ENCODE measurements at places on chromosomes 1 and 21.
A peak's percentile ranks its signal among the peaks of the same experiment; 100 is the strongest.

DNA sequence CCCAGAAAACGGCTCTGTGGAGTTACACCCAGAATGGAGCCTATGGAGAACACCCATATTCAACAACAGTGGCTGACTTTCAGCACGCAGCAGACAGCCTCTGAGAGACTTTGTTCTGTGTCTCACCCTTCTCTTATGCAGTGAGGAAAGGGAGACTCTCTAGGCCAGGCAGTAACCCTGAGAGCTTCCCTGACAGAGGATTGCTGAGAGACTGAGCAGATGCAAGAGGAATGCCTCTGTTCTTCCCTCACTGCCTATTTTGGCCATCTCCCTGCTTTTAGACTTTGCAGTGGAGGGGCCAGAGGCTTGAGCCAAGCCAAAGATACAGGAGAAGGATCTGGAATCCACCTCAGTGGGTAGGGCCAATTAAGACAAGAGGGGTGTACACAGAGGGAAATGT, 41.8 kb upstream of the SLC16A1 start:
- no peak for DNase-seq

DNA sequence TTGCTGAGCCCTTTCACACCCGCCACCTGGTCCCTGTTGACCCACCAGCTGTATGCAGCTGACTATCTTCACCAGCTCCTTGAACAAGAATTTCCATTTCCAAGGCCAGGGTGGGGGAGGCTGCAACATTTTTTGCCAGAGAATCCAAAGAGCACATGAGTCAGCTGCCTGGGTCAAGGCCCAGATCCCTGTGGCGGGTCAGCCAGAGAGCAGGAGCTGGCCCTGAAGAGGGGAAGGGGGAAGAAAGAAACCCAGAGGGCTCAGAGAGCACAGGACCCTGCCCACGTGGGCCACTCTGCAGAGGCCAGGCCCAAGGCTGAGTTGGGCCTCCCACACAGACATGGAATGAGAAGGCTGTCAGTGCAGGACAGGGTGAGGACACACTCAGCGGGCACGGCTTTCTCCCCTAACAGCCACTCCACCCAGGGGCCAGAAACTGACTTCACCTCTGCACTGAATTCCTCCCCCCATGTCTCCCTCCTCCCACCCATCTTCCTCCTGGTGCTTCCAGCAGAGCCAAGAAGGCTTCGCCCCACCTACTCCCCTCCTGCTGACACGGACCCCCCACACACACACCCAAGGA, 28.9 kb downstream of the S100A6 start:
- DNase-seq = peak; percentile 58

- DNase-seq = peak; percentile 87
Observed at GRCh38 chr1:172071746-172072145, 230.4 kb downstream of the DNM3 start.

GRCh38 chr1:2380816-2381591, 10.3 kb downstream of the MORN1 start:
- no peak for DNase-seq

GRCh38 chr1:156539818-156540355, 32.5 kb downstream of the IQGAP3 start:
- DNase-seq = no peak

GRCh38 chr1:180571832-180572636, 13.3 kb downstream of the OVAAL start:
- DNase-seq = no peak

DNA sequence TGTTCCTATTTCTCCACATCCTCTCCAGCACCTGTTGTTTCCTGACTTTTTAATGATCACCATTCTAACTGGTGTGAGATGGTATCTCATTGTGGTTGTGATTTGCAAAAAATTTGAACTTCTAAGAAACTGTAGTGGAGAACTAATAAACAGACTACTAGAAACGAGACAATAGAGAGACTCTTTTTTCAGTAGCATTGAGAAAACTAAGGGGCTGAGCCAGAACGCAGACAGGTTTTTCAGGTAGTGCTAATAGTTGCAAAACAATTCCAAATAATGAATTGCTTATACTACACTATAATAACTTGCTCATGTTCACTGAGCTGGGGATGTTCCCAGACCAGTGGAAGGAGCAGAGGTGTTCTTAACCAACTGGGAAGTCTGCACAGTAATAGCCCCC, 98.8 kb upstream of the DPH5 start:
- DNase-seq = no peak

DNA sequence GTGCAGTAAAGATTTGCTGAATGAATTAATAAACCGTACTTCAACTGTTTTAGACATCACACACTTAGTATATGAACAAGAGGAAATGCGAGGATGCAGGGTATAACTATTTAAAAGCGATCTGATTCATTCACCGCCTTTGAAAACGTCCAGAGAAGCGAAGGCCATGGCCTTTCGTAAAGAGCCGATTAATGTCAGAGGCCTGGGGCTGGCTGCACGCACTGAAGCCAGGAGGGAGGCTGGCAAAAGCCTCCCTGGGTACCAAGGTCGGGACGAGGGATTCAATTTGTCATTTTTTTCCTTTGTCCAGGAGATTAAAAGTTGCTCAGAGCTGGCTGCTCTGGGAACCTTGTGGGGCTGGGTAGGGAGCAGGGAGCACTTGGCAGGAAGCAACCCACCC, 307.4 kb downstream of the NPHP4 start:
- no peak for DNase-seq

DNA sequence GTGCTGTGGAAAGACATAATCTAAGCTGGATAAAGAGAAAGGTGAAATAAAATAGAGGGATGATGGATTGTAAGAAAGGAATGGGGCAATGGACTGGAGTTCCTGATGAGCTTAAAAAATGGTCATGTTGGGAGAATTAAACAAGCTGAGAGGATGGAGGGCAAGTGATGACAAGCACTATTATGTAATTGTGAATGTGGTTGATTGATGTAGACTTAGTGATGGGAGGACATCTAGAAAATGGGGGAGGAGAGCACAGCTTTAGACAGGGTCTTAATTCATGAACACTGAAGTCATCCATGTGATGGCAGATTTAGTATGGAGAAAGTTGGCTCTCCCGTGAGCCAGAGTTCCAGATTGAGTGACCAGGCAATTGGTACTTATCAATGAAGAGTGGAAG, 29.0 kb downstream of the DNAH14 start:
- DNase-seq = no peak

GRCh38 chr1:228737601-228738041, 2.3 kb downstream of the RHOU start:
- DNase-seq = no peak

- DNase-seq = no peak
Observed at GRCh38 chr1:9316080-9316444, 23.4 kb downstream of the SPSB1 start.

- DNase-seq = no peak
Observed at GRCh38 chr1:107943694-107944093, 21.3 kb downstream of the VAV3 start.

DNA sequence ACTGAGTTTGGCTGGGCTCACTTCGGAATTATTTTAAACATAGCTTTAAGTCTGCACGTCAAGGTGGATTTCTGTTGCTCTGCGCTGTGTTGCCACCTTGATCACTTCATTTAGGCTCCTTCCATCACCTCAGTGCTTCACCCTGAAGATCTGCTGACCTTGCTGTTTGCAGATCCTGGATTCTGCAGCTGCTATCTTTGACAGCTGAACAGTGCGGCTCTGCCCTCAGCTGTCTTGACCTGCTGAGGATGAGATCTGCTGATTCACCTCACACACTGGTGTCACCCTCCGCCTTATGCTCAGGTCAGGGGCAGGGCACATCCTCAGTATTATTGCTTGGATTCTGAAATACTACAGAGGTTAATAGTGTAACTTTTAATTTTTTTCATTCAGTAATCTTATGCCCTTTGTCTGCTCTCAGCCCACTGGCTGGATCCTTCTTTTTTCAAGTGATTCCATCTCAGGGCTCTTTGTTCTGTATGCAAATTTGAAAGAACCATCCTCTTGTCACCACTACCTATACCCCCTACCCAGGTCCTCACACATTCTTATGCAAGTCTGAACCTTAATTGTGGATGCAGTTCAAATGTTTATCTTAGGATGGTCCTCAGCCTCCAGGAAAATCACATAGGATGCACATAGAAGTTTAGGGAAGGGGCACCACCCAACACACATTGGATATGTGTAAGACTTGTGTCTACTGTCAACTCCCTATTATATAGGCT, 364.0 kb downstream of the OLFM3 start:
- no peak for DNase-seq

- peak; percentile 31 for DNase-seq
Observed at GRCh38 chr1:22828484-22829308, 118.1 kb downstream of the EPHB2 start.

Data from skin of body (tissue), 3 donors.